ENCODE measurements at places on chromosomes 1 and 21.

DNA sequence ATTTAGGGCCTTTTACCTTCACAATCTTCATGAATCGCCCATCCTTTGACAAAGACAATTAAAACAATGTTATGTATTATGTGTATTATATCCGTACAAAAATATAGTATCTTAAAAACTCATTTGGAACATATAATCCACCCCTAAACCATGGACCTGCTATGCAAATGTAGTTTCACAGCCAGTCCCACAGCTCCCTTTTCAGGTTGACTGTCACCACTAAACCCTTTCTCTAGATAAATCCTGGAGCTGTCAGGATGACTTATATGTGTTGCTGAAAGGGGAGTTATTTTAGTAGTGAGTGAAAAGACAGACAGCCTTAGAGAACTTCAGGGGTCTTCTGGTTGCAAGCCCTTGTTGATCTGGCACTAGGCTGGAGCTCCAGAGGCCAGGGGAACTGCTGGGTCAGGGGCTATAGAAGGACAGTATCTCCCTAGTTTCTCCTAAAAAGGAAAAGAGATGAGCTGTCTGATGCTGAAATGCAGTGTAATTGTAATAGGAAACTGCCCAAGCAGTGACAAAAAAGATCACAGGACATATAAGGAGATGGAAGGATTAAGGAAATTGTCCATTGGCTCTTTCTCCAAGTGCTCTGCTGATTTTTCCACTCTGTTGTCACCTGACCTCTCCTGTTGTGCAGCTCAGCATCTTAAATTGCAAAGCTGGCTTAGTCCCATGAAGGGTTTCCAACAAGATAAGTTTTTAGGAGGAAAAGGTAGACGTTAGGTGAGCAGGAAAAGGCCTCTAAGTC, 127.7 kb downstream of the S1PR1 start:
- DNase-seq = no peak

- DNase-seq = no peak
These were observed 15.5 kb downstream of the PROX1 start for GRCh38 chr1:214003233-214003632.

DNA sequence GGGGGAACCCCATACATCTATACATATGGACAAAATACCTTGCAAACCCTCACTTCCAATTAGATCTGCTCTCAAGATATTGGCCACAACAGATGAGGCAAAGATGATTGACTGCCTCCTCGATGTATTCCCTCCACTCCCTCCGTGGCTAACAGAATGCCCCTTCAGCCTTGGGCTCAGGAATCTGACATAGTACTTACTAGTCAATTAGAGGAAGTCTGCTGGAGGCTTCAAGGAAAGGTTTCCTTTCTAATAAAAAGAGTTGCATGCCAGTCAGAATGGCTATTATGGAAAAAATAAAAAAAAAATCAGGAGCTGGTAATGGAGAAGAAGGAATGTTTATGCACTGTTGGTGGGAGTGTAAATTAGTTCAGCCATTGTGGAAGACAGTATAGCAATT, 90.4 kb upstream of the VAV3 start:
- no peak for DNase-seq

- DNase-seq = no peak
These were observed 63.9 kb downstream of the CSMD2 start for GRCh38 chr1:34101151-34101550.

DNA sequence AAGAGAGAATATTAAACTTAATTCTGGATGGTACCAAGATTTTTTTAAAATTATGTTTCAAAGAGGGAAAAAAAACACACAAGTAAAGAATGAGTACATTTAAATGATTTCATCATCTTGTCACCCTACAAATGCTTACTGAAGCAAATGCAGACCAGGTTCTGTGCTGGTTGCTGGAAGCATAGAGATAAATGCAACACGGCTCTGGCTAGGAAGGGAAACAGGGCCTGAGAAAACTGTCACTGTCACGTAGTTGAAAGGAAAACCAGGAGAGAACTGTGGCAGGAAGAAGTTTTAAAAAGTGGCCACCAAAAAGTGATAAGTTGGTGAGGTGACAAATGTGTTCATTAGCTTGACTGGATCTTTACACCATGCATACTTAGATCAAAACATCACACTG, 336.9 kb upstream of the NFIA start:
- no peak for DNase-seq

DNA sequence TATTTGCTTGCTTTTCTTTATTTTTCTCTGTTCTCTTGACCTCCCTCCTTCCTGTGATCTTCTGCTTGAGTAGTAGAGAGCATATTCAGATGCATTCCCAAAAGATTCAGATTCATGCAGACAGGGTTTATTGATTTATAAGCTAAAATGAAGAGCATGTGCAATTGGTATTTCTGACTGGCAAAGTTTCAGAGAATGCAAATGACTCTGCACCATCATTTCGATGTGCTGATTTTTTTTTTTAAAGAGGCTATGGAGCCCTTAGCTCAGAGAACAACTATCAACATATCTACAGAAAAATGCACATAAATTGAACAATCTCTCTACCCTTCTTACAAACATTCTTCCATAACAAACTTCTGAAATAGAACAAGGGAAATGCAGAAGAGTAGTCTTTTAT, 312.0 kb downstream of the VAV3 start:
- no peak for DNase-seq

DNA sequence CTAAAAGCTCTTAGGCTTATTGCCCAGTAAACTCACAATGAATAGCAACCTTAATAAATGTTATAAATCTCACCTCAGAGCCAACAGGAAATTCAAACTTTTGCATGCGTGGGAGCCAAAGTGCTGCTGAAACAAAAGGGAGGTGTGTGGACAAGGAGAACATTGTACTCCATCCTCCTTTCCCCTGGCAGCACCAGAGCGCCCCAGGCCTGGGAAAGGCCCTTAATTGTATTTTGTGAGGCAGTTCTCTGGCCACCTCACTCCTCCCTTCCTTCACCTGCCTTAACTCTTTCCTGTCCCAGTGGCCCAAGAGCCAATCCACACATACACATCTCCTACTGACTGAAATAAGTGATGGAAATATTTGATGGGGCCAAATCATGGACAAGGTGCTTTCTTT, 648.5 kb downstream of the LMO4 start:
- DNase-seq = no peak

DNA sequence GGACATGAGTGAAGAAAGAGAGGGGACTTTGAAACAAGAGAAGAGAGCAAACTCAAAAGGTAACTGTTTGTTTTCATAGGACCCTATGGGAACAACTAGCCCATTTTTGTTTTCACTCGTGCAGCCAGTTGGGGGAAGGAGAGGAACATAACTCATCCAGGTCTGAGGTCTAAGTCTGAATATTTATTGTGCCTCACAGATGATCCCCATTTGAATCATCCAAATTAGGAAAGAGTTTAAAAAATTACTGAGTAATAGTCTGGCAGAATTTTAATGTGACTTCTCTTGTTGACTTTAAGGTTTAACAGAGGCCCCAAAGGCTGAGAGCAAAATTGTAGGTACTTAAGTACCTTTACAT, 10.4 kb upstream of the TSPAN2 start:
- no peak for DNase-seq
